ENCODE measurements at places on chromosomes 5 and 9.
A peak's percentile ranks its signal among the peaks of the same experiment; 100 is the strongest.

- DNase-seq = no peak
These were observed 77.7 kb upstream of the FAM169A start for GRCh38 chr5:74943905-74944304.

- no peak for DNase-seq
These were observed 10.6 kb downstream of the TAS2R1 start for GRCh38 chr5:9619331-9620092.

DNA sequence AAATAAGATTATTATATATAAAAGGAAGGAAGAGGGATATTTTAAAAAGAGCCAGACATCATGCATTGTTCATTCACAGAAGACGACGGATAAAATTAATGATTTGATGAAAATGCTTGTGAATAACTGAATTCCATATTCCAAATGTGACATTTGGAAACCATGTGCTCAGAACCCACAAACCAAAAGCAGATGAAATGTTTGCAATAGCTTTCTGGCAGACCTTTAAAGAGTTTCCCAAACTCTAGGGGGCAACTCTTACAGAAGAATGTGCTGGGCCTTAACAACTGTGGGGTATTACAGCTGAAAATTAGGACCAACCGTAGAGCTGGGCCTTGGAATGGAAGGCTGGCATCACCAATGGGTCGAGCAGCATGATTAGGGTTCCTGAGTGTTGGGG is 471.0 kb downstream of the EFNA5 start:
- no peak for DNase-seq

DNA sequence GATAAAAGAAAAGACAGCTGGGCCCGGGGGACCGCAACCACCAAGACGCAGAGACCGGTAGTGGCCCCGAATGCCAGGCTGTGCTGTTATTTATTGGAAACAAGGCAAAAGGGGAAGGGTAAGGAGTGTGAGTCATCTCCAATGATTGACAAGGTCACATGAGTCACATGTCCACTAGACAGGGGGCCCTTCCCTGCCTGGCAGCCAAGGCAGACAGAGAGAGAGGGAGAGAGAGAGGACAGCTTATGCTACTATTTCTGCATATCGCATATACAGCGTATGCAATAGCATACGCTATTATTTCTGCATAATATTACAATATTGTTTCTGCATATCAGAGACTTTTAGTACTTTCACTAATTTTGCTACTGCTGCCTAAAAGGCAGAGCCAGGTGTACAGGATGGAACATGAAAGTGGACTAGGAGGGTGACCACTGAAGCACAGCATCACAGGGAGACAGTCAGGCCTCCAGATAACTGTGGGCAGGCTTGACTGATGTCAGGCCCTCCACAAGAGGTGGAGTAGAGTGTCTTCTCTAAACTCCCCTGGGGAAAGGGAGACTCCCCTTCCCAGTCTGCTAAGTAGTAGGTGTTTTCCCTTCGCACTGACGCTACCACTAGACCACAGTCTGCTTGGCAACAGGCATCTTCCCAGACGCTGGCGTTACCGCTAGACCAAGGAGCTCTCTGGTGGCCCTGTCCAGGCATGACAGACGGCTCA is 50.3 kb downstream of the RFX3 start:
- no peak for DNase-seq

GRCh38 chr9:101860920-101861319 is 122.5 kb upstream of the GRIN3A start:
- DNase-seq = no peak

- DNase-seq = no peak
These were observed 233.6 kb upstream of the IRX1 start for GRCh38 chr5:3361811-3362605.

DNA sequence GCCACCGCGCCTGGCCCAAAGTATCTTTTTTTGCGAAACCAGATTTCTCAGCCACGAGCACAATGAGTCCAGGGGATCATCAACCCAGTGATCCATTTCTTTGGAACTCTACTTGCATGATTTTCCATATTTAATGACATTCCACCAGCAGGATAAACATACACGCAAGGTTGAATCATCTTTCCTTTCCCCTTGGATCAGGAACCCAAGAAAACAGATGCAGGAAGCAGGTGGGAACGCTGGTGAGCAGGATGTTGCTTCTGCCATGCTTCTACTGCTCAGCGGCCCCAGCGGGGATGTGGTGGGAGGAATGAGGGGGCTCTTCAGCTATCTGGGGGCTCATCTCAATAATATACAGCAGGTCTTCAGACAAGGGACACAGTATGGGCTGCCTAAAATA is 118.2 kb downstream of the SEC61B start:
- DNase-seq = no peak

GRCh38 chr5:169351721-169352120 is 50.8 kb upstream of the SLIT3 start:
- DNase-seq = no peak

- DNase-seq = no peak
These were observed 4.5 kb downstream of the REEP5 start for GRCh38 chr5:112917453-112917995.

GRCh38 chr9:21244836-21245235 is 5.0 kb upstream of the IFNA14 start:
- DNase-seq = no peak

DNA sequence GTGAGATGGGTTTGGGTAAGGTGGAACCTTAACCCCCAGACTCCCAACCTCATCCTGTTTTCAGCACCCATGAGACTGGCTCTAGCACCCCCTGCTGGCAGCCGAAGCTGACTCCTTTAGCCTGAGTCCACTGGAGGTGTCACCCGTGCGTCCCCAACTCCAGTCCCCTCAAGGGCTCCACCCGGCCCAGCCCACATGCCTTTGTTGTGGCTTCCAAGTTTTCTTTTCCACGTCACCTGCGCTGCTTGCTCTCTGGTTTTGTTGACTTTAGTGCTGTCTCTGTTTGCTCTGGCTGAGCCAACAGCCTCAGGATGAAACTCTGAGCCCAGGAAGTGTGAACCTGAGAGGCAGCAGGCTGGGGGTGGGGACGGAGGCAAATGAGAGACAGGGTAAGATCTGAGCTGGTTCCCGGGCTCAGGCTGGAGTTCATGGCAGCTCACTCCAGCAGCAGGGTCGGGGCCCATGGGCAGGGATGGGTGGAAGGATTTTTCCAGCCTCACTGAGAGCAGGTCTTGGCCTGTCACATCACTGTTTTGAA is 13.2 kb upstream of the AQP7 start:
- peak; percentile 78 for DNase-seq

GRCh38 chr9:84170521-84171141 is 169.9 kb downstream of the SLC28A3 start:
- no peak for DNase-seq

DNA sequence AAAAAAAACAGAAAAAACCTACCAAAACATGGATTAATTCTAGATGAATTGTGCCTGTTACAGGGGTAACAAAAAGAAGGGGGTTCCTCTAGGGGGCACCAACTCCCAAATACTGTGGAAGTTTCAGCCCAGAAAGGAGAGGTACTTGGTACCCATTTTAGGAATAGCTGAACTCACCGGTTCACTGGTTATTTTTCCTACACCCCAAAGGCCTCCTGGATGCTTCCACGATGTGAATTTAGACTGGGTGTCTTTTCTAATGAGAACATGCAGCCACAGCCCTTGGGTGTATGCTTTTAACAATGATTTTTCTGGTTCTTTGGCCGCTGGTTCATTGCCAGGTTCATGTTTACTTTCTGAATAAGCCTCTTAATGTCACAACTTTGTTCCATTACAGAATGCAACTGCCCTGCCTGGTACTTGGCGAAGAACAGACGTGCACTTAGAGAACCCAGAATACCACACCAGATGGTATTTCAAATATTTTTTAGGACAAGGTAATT is 46.7 kb downstream of the GARNL3 start:
- DNase-seq = no peak

DNA sequence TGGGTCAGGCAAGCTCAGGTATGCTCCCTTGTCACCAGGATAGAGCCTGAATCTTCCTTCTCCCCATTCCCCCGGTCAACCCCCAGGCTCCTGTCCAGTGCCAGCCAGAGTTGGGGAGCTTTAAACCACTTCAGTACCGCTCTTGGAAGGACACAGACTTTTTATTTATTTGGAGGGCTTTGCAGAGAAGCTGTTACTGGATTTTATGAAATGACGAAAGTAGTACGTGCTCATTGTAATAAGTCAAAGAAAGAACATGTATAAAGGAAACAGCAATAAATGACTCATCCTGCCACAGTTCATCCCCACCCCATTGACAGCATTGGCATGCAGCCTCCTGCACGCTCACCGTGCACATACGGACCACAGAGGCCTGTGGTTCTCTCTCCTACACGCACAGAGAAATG is 230.3 kb downstream of the AUH start:
- no peak for DNase-seq

DNA sequence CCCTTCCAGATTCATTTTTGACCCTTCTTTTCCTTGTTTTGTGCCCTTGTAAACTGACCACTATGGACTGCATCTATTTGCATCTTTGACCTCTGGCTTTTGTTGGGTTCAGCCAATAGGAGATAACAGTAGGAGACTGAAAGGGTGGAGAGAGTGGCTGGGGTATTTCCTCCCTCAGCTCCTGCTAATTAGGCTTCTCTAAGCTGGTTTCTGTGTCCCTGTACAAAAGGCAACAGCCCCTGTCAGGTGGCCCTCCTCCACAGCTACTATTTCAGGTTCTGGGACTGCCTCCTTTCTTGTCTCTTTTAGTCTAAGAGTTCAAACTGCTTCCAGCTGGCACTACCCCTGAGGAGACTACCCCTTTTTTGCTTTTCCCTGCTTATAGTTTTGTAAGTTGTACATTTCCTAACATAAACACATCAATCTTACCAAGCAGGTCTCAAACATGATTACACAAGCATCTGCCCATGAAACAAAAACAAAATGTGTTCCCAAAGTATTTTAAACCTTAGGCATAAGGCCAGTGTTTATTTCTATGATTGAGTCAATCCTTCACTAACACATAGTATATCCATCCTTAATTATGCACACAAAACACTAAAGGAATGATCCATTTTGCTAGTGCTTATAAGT is 262.0 kb upstream of the TRPM3 start:
- no peak for DNase-seq

DNA sequence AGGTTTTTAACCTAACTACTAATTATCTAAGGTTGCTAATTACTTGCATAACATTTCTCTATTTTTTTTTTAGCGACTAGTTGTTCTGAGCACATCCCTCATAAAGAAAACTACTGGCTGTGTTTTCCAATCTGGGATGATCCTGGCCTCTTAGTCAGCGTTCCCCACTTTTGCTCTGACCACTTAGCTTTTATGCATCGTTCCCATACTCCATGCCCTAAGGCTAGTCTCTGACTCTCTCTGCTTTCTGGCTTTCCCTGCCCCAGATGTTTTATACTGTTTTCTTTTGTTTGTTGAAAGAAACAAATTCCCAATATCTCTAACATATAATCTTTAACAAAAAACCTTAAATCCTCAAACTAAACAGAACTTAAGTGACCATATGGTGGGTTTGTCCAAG is 217.9 kb downstream of the SPATA31D1 start:
- no peak for DNase-seq

DNA sequence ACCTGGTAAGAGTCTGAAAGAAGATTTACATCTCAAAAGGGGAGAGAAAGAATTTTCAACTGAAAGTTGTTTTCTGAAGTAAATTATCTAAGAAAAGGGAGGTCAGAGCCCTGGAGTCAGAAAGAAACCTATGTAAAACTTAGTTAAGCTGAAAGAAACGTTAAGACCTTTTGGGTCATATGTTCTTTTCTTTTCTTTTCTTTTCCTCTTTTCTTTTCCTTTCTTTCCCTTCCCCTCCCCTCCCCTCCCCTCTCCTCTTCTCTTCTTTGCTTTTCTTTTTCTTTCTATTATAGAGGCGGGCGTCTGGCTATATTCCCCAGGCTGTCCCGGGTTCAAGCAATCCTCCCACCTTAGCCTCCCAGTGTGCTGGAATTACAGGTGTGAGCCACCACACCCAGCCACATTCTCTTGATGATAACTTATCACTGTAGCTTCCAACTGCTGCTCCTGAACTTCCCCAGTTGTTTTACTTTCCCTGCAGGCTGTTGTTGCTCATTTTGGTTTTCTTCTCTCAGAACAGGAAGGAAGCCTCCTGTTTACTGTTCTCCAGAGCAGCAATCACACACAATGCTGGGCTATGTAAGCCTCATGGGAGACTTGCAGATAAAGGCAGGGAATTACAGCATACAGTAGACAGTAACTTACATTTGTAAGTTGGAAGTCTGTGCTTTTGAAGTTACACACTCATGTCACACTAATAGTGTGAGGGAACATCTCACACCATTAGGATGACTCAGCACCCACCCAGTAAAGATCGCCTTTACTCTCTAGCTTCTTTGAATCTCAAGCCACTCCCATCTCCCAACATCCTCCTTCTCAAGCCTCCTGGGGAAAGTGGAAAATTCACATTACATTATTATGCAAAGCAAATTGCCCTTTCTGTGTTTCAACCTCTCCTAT is 2216.6 kb upstream of the WWC1 start:
- no peak for DNase-seq

- no peak for DNase-seq
These were observed 22.0 kb downstream of the TMEM167A start for GRCh38 chr5:83055166-83055565.

GRCh38 chr5:9431151-9431495 is 114.8 kb downstream of the SEMA5A start:
- no peak for DNase-seq

DNA sequence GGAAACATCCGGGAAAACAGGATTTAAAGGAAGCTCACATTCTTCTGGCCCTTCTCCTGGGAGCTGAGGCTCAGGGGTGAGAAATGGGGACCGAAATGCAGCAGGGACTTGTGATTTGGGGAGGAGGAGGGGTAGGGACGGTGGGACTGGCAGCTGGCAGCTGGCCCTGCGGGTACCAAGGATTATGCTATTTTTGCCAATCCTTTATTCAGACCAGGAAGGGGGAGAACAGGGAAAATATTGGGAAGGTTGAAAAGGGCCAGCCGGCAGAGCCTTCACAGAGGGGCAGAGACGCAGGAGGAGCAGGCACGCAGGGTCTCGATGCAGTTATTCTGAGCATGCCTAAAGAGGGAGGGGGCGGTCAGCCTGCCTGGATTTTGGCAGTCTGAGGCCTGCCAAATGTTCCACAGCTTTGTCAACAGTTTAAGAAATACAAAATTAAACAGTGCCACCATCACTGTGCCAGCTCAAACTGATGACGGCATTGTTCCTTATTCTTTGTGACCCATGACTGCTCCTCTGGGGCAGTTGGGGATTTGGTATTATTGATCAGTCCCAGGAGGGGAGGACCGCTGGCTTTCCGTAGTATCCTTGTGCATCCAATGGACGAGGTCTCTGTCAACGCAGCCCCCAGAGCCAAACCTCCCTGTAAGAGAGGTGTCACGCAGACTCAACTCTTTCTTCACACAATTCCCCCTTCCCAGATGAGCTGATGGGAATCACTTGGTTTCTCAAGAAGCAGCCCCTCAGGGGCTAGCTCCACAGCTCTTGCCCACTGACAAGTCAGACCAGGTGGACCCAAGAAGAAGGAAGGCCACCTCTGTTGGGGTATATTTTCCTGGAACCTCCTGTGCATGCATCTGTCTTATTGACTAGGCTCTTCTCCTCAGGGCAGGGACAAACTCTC is 553.3 kb downstream of the BNC2 start:
- DNase-seq = no peak

DNA sequence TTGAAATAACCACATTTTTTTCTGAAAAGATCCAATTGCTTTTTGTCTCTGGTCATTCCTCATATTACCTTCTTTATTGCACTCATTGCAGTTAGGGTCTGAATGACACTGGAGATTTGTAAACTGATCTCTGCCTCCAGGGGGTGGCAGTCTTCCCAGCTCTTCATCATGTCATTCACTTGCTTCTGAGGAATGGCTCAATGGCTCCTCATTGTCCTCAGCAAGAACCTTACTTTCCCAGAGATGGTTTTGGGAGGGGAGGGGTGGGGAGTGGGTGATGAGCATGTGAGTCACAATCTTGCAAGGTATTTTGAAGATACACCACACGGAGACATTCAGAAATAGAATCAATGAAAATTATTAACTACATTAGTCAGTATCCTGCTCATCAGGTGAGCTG is 159.8 kb upstream of the GAS1 start:
- DNase-seq = no peak

All from activated CD4-positive, alpha-beta T cell treated with anti-CD3 and anti-CD28 coated beads for 1 hour (primary cell).